ENCODE measurements at places on chromosomes 2 and 18.

GRCh38 chr2:238696786-238697185 is 151.1 kb upstream of the TWIST2 start:
- H3K4me1 ChIP-seq = no peaks in the 10 kb centered on the region
- no peak for DNase-seq
- H3K27ac ChIP-seq = no peak overlapping the region

GRCh38 chr2:217438136-217438535 is 564.7 kb downstream of the TNS1 start:
- no peaks in the 10 kb centered on the region for H3K36me3 ChIP-seq
- H3K27me3 ChIP-seq = no peaks in the 10 kb centered on the region
- H3K4me1 ChIP-seq = peaks cover 35% of the 10 kb centered on the region
- H3K27ac ChIP-seq = no peak overlapping the region

- H3K4me3 ChIP-seq = no peak within 1 kb of the TSS
- DNase-seq = no peak
- H3K4me1 ChIP-seq = no peaks in the 10 kb centered on the region
- H3K27me3 ChIP-seq = peaks cover 3% of the 10 kb centered on the region
- no peaks in the 10 kb centered on the region for H3K36me3 ChIP-seq
Observed at GRCh38 chr18:52339891-52340371, at the start of gene DCC. Gene DCC, plus strand, starts transcription at chr18:52340197. Its CDS starts 591 bp downstream, at chr18:52340788.

- H3K4me1 ChIP-seq = peaks cover 19% of the 10 kb centered on the region
- no peaks in the 10 kb centered on the region for H3K36me3 ChIP-seq
- H3K27ac ChIP-seq = peak overlapping the region; percentile 97
Observed at GRCh38 chr18:31942291-31942998, 483 bp downstream of the TRAPPC8 start.

- no peaks in the 10 kb centered on the region for H3K27me3 ChIP-seq
- H3K36me3 ChIP-seq = no peaks in the 10 kb centered on the region
- H3K4me1 ChIP-seq = no peaks in the 10 kb centered on the region
- H3K4me3 ChIP-seq = no peak overlapping the region
Observed at GRCh38 chr18:7514796-7515440, 52.2 kb upstream of the PTPRM start.

- no peak overlapping the region for H3K4me3 ChIP-seq
- no peaks in the 10 kb centered on the region for H3K27me3 ChIP-seq
- no peak for DNase-seq
- H3K27ac ChIP-seq = peak overlapping the region; percentile 3
- H3K36me3 ChIP-seq = peaks cover 12% of the 10 kb centered on the region
- H3K4me1 ChIP-seq = peaks cover 44% of the 10 kb centered on the region
Observed at GRCh38 chr2:219289537-219290361, 10.6 kb downstream of the DNAJB2 start.
